Anterior cingulate cortex (tissue), 58 donors: ENCODE measurements at places on chromosomes 1 and 21.

DNA sequence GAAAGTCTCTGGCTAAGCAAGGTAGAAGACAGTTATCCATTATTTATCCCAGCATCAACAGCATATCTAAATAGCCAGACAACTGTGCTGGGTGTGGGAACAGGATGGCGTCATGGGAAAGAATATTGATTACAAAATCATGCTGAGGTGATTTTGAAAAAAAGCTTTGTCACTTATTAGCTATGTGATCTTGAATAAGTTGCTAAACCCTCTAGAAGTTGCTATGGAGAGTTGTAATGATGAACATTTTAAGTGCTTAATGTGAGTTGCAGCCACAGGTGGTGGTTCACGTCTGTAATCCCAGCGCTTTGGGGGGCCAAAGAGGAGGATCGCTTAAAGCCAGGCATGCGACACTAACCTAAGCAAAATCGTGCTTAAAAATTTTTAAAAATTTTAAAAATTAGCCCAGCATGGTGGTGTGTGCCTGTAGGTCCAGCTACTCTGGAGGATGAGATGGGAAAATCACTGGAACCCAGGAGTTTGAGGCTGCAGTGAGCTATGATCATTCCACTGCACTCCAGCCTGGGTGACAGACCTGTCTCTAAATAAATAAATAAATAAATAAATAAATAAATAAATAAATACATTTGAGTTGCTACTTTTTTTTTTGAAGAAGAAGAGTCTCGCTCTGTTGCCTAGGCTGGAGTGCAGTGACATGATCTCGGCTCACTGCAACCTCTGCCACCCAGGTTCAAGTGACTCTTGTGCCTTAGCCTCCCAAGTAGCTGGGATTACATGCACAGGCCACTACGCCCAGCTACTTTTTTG, 33.6 kb downstream of the WNT2B start:
- no peak for DNase-seq

DNA sequence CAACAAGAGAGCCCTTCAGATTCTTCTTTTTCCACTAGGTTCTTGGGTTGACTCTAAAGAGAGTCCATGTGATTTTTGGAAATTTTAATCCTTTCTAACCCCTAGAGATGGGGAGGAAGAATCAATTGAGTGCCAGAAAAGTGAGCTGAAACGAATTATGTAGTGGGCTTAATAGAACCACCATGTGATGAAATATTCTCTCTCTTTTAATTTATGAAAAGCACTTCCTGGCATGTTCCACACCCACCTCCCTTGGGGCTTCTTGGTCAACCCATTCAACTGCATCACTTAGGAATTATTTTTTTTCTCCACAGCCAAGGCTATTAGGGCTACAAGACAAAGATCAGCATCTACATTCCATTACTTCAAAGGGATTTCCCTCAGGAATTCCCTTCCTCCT, 79.6 kb downstream of the ZC3H11B start:
- no peak for DNase-seq

- no peak for DNase-seq
Observed at GRCh38 chr1:154623358-154623757, 15.4 kb upstream of the ADAR start.

DNA sequence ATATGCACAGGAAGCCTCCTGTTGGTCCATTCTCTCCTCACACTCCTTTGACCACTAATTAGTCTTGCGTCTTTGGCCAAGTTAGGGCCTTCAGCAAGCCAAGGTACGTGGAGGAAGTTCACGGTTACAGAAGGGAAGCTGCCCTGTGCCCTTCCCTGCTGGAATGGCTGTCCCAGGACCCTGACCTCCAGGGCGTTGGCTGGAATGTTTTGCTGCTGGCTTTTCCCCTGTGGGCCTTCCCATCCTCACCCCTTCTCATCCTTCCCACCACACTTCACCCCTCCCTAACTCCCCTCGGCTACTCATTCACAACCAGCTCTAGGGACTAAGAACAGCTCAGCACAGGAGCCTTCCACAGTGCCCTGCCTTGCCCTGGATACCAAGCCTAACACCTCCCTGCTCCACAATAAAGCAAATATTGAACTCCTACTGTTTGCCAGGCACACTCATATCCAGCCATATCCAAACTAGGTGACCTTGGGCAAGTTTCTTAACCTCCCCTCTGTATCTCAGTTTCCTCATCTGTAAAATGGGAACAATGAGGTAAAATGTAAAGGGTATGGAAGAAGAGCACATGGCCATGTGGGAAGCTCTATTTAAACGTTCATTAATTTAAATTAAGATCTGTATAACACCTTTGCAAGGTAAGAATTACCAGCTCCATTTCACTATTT, 8.8 kb upstream of the CDCP2 start:
- DNase-seq: no peak

- no peak for DNase-seq
Observed at GRCh38 chr1:113875714-113876113, 4.2 kb upstream of the PTPN22 start.

GRCh38 chr1:154496383-154496782, 5.6 kb upstream of the TDRD10 start:
- DNase-seq: no peak

DNA sequence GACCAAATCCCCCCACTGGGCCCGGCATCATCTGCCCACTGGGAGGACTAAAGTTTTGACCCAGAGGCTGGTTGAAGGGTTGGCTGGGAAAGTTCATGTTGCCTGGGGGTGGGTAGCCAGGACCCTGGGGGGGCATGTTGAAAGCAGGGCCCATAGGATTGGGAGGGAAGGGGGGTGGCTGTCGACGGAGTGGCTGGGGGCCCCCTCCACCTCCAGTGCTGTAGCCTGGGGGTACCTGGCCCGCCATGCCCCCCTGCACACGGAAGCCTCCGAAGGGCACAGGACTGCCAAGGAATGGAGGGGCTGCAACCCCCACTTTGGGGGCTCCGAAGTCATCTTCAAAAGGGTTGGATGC, 2.2 kb downstream of the PYGO2 start:
- no peak for DNase-seq

DNA sequence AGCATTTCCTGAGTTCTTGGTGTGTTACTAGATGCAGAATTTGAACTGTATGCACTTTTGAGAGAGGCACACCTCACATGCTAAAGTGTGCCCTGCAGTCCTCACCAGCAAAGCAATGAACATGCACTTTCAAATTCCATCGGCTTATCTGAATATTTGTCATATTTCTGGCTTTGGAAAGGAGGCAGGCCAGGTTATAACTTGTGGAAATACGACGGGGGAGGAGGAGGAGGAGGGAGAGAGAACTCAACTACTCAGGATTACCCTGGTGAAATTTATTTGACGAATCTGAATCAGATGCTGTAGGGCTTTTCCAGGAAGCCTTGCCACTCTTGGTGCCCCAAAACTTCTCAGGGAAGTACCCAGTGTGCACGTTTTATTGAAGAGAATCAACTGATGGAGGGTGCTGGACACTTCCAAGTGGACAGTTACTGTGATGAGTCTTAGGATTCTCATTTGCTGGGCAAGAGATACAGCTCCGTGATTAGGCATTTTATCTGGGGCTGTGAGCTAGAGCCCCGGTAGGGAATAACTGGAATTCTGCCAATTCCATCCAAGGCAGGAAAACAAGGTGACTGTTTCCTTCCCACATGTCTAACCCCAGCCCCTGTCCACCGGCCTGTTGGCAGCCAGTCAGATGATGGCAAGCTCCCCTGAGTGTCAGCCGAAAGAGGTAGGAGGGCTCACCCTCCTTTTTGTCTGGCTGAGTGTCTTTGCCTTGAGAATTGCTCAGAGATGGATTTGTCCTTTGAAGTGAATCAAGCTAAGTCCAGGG, 3.8 kb downstream of the PDPN start:
- no peak for DNase-seq

GRCh38 chr1:13722808-13723360, 22.9 kb downstream of the PRDM2 start:
- DNase-seq: no peak

DNA sequence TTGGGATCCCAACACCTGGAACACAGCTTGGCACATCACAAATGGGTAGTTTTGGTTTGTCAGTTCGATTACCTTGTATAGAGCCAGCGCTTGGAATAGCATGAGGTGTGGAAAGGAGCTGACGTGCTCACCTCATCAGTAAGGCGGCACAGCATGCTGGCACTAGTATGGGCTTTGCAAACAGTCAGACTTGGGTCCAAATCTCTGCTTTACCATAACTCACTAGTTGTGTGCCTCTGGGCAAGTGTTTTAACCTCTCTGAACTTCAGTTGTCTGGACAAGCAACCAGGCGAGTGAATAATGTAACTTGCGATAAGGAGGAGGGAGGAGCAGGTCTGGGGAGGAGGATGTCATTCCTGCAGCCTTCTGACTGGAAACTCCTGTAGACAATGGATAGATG, 26.3 kb upstream of the NEK2 start:
- DNase-seq: no peak

GRCh38 chr1:111332190-111332589, 41.5 kb downstream of the CHIA start:
- no peak for DNase-seq

DNA sequence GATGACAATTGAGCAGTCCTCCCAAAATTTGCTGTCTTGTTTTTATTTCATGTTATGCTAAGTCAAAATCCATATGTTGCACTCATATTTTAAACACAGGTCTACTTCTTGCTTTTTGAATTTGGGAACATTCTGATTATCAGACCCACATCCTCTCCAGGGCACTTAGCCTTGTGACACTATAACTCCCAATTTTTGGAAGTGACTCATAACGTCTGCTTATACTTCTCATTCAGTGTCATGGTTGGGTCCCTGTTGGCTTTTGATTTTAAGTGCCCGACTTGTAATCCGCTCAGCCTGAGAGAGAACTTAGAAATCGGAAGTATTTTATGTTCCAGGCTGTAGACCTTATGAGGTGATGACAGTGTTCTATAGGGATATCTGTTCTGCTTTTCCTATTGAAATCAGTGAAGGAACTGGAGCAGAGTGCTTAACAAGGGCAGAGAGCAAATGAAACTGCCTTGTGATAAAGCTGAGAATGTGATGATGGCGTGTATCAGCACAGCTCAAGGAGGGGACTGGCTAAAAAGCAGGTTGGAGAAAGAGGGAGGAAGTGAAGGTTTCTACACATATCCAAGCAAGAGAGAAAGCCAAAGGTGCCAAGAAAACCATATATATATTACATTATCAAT, 136.0 kb downstream of the HLX start:
- DNase-seq: no peak

DNA sequence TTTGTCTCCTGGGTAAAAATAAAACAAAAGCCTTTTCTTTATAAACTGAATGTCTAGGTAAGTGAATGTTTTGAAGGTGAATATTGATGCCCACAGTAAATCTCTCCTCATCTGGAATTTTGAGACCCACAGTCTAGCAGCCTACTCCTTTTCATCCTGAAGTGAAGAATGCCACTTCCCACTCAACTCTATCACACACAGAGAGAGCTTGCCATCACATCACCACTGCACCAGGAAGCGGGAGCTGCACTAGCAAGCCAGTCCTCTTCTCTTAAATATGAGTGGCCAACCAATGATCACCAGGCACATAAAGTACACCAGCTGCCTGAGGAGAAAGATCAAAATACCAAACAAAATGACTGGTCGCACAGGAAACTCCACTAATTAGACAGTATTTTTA, 140.8 kb downstream of the MRPL39 start:
- DNase-seq: no peak

DNA sequence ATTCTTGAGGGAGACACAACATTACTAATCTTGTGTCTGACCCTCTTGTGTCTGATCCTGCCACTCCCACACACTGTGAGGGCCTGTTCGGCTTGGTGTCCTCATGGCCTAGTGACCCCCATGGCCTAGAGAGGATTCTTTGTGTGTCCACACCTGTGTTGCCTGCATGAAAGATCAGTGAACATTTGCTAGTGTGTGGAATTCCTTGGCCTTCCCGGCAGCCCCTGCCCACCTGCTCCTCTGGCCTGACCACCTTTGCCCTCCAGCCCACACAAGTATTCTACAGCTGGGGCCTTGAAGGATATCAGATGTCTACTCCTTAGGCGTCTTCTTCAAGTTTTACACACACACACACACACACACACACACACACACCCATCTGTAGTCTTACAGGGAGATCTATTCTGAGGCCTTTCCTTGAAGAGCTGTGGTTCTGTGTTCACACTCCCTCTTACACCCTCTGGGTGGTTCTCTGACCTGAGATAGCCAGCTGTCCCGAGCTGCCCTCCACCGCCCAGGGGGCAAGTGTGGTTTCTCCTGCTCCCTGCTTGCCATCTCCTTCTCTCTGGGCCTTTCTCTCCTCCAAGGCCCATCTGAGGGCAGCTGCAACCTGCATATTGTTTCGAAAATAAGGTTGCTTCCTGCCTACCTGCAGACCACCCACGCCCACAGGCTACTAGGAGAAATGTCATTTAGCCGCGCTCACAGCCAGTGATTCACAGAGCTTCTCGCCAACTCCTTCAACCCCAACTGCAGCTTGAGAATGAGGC, 45.4 kb downstream of the CD247 start:
- DNase-seq: no peak

DNA sequence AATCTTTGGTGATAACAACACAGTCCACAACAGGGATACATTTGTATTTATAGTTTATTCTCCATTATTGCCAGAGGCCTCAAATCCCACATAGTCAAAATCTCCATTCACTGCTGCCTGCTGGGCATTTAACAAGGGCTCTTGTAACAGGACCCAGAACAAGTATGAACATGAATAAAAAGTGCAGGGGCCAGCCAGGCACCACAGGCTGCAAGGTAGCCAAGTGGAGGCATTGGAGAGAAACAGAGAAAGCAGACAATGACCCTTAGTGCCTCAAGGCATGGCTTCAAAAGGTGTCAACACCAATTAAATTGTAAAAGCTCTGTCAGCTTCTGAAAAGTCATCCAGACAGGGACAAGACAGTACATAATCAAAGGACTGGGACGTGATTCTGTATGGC, 116.8 kb downstream of the ATP6V1G3 start:
- DNase-seq: no peak

- no peak for DNase-seq
Observed at GRCh38 chr1:113074237-113074636, 1.2 kb downstream of the LRIG2 start.

- no peak for DNase-seq
Observed at GRCh38 chr1:111842411-111842810, 86.7 kb downstream of the DDX20 start.

DNA sequence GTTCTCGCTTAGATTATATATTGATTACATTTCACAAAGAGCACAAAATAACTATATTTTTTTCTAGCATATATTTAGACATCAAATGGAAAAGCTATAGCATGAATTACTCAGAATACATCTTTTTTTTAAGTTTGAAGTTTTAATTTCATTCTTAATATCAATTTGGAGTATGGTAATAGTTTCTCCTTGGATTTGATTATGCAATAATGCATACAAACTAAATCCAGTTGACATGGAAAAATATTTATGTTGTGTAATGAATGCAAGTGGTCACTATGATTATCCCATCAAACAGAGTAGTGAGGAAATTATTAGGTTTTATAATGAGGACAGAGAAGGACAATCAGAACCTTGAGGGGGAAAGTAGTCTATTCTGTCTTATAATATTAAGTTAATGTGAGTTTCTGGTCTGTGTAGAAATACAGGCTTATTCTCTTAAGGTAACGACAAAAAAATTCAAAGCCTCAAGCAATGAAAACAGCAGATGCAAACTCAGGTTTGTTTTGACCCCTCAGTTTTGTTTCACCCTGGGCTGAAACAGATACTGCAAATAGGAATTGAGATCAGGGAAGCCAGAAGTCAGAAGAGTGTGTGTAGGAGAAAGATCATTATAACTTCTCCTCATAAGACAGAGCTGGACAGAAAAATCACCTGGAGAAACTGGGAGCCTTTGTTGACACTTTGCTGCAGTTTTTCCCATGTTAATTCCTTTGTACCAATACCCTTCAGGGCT, 23.7 kb downstream of the LRRC8B start:
- no peak for DNase-seq
